Prostate gland (tissue), 2 donors: ENCODE measurements at places on chromosomes 1 and 21. TPM values are rescaled to one million over a fixed set of nuclear protein-coding genes. Genes with fewer than 3 reads are reported as not detected.

DNA sequence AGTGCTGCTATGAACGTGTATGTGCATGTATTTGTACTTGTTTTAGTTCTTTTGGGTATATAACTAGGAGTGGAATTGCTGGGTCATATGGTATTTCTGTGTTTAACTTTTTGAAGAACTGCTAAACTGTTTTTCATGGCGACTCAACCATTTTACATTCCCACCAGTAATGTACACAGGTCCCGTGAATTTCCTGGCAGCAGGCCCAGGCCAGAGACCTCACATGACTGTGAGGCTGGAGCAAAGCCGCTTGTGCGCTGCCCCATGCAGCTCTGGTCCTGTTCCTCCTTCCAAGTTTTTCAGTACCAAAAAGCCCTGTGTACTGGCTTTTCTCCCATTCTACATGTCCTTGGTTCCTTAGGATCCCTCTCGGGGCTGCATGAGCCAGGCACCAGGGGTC, 29.6 kb downstream of the ACOT11 start:
- no peak for DNase-seq

- DNase-seq: no peak
These were observed 87.4 kb downstream of the PLXNA2 start for GRCh38 chr1:208156741-208157140.

DNA sequence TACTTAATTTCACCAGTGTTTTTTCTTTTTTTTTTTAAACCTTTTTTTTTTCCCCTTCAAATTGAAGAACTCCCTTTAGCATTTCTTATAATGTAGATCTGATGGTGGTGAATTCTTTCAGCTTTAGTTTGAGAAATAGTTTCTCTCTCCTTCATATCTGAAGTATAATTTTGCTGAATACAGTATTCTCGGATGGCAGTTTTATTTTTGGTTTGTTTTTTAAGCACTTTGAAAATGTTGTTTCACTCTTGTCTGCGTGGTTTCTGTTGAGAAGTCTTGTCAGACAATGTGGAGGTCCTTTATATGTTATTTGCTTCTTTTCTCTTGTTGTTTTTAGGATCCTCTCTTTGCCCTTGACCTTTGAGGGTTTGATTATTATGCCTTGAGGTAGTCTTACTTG, 135.1 kb downstream of the RPS6KC1 start:
- no peak for DNase-seq

Gene CHIA
- total RNA-seq: not detected

GRCh38 chr1:225919906-225920305, 4.1 kb downstream of the PYCR2 start:
- DNase-seq: peak; percentile 84

DNA sequence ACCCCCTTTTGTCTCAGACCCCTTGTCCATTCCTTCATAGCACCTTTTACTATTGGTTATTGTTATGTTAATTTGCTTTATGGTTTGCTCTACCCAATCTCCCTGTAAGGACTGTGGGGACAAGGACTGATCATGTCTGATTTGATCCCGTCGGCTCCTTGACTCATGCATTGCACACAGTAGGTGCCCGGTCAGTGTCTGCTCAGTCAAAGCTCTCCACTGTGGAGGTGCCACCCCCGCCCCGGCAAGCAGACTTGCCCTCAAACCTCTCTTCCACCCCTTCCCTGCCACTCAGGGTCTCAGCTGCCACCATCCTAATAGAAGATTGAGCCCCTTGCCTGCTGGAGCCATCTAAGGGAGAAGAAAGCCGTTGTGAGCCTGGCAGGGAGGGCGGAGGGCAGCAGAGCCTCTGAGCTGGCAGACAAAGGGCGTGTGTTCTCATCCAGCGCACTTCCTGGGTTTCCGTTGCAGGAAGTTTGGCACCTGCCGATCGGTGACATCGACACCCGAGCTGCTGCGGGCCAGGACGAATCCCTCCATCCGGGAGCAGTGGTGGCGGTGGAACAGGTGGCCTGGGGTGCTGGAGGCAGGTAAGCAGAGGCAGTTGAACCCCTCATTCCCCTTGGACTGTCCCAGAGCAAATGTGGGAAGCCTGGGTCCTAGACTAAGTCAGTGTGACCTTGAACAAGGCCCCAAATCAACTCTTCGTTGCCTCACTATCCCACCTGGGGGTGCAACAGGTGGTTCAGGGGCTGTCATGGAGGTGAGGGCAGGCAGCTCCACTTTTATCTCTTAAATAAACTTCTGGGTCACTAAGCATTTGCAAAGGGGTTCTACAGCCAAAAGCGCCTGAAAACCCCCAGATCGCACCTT, 2.2 kb upstream of the FBLIM1 start:
- peak; percentile 55 for DNase-seq

DNA sequence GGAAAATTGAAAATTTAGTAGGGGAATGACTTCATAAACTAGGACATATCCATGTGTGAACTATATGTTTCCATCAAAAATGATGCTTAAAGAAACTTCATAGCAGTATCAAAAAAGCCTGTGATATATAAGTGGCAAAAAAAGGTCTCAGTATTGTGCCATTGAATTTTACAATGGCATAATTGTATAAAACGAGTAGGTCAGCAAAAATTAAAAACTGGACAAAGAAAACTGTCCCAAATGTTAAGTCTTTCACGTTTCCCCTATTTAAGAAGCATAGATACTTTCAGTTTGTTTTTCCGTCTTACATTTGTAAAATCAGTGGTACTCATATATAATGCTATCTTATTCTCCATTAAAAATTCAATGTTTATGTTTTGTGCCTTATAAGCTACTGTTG, 43.2 kb downstream of the LRRC8B start:
- no peak for DNase-seq

Gene ANGPTL7
- total RNA-seq: not detected
